ENCODE measurements at places on chromosomes 4 and X.

GRCh38 chrX:5176766-5177165 is 1051.9 kb downstream of the NLGN4X start:
- no peak for DNase-seq

GRCh38 chr4:150231107-150231770 is 153.0 kb downstream of the DCLK2 start:
- DNase-seq = no peak

DNA sequence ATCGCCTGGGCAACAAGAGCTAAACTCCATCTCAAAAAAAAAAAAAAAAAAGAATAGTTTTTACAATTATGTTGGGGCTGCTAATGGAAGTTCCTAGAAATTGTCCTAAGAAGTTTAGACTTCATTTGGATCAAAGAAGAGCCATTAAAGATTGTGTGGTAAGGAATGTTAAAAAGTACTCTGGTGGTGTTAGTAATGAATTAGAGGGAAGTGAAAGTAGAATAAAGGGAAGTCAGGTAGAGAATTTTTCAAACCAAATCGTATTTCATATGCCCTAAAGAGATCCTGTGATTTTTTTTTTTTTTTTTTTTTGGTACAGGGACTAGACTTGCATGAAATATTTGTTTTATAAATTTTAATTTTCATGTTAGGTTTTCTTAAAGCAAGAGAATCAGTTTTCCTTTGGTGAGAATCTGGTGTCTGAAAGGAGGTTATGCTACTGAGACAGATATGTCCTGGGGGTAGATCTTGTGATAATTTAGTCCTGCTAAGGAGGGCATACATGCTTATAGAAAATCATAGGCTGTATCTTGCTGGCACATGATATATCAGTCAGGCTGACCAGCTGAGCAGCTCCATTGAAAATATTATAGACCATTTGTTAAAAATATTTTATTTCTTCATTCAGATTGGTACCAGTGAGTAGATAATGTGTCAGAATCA is 10.7 kb downstream of the SEC24B start:
- DNase-seq = no peak

GRCh38 chr4:174222266-174222872 is 61.1 kb downstream of the FBXO8 start:
- no peak for DNase-seq

DNA sequence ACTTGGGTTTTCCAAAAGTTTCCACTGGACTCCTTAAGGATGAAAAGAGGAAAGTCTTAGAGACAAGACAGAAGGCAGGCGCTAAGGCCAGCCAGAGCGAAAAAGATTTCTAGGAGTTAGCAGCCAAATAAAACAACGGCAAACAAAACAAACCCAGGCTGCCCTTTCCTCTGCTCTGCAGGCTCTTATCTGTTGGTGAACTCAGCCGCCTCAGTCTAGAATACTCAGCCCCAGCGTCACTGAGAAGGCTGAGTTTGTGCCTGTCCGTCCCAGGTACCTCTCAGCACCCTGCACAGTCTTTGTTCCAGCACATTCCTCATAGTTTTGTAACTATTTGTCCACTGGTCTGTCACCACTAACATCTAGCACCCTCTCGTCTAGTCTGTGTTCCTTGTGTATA is 75.6 kb upstream of the FAM9C start:
- no peak for DNase-seq

GRCh38 chr4:84938316-84938715 is 28.2 kb downstream of the WDFY3 start:
- DNase-seq = no peak

DNA sequence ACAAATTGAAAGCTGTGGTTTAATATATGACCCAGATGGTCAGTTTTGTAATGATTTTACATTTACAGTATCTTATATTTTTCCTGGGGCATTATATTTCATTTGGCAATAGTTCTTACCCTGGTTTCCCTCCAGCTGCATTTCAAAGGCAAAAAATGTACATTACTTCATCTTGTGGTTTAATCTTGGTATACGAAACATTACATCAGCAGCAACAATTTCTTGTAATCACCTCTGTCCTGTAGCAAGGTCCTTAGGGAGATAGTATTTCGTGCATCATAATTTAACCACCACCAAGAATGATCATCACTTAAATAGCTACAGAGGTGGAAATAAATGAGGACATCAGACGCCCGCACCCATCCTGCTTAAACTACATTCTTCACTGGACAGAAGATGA is 48.8 kb downstream of the HS6ST2 start:
- DNase-seq = no peak

- no peak for DNase-seq
Observed at GRCh38 chrX:44099366-44099765, 126.2 kb upstream of the NDP start.

GRCh38 chr4:24551492-24552289 is 32.7 kb downstream of the DHX15 start:
- DNase-seq = no peak

All from T-helper 1 cell (primary cell).